Transverse colon (tissue), 4 donors: ENCODE measurements at places on chromosomes 3 and 15. TPM values are rescaled to one million over a fixed set of nuclear protein-coding genes. Genes with fewer than 3 reads are reported as not detected.

FGF12 gene
- total RNA-seq, result not detected

GRCh38 chr15:51260202-51260601 is 78.2 kb downstream of the CYP19A1 start:
- no peak for DNase-seq

DNA sequence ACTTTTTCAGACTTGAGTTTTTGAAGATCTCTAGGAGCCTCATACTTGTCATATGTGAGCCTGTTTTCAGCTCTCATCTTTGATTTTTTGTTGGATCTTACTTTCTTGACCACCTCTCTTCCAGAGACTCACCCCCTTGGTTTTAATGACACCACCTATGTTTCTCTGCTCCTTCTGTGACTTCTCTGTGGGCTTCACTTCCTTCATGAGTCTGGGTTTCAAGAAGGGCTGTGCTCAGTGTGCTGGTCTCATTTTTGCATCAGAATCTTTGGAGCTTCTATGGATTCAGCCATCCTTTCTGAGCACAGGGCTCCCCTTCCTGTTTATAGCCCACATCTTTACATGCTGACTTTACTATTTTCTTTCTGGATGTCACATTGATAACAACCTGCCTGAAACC is 17.7 kb downstream of the PPM1L start:
- no peak for DNase-seq

- DNase-seq, result no peak
These were observed 183.6 kb downstream of the SHOX2 start for GRCh38 chr3:157922614-157923013.

DNA sequence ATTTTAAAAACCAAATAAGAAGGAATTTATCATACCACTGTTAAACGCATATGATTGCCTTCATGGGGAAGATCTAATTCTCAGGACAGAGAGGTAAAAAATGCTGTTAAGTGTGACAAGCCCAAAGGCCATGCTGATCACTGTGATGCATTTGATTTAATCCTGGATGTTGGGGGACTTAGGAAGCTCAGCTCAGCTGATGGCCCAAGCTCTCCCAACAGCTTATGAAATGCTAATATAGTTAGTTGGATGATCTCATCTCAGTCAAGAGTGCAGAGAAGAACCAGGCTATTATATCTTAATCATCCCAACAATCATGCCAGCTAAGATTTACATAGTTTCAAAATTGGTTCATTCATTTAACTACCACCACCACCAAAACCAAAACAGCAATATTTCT is 340.0 kb downstream of the IL20RB start:
- DNase-seq, result no peak

DNA sequence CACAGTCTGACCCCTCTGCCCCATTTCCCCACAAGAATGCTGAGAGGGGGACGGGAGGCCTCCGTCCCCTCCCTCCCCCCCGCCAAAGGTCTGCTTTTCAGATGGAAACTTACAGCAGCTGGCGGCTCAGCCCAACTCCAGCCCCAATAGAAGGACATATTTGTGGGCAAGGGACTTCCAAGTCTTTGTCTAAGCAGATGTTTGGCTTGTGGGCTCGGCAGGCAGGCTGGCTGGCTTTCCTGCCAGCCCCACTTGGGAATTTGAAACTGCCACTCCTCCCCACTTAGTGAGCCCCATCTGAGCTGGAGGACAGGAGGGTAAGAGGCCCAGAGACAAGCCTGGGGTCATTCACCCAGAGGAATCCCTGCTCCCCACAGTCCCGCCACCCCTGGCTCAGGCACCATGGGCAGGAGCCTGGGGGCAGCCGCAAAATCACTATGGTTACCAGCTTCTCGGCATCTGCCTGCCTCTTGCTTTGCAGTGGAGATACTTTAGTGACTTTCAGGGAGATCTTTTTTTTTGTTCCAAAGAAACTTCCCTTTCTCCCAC is 53.6 kb downstream of the LMCD1 start:
- DNase-seq, result no peak
